ENCODE measurements at places on chromosomes 5 and 9.

DNA sequence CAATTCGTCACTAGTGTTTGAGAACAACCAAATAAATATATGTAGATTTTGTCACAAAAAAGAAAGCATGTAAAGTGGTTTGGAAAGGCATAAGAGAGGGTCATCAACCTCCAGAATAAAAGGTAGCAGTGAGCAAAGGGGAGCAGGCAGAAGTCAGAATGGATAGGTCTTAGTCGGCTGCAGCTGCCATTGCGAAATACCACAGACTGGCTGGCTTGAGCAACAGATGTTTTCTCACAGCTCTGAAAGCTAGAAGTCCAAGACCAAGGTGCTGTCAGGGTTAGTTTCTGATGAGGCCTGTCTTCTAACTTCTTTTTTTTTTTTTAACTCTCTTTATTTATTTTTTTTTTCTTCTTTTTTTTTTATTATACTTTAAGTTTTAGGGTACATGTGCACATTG is 208.1 kb upstream of the PIK3R1 start:
- no peak for DNase-seq

DNA sequence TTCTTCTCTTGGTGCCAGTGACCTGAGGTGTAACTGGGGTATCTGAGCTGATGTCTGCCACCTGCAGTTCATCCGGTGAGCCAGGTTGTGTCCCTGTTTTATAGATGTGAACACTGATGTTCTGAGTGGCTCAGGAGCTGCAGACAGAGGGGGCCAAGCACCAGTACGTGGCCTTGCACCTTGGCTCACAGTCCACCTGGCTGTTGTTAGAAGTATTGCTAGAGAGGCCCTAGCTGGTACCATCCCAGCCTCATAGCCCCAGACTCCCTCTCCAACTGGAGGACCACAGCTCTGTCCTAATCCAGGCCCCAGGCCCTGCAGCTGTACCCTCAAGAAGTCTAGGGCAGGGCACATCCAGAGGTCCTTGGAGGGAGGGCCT is 16.2 kb downstream of the PHF2 start:
- no peak for DNase-seq

GRCh38 chr9:135343837-135344522 is 135.6 kb upstream of the PPP1R26 start:
- DNase-seq, result no peak

GRCh38 chr9:104094534-104095015 is 466 bp downstream of the SMC2 start:
- DNase-seq, result no peak

DNA sequence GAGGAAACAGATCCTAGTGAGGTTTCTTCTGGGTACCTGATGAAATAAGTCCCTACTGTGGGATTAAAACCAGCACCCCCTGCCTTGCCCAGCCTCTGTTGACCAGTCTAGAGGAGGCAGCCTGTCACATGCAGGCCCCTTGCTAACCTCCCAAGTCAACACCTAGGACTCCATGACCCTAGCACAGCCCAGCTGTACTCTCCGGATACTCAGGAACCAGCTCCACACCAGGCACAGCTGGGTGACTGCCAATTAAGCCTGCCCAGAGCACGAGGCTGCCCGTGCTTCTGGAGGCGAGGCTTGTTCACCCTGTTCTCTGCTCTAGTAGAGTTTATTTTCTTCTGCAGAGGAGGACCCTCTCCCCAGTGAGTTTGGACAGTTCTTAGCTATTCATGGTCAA is 92.5 kb downstream of the SNX24 start:
- no peak for DNase-seq

DNA sequence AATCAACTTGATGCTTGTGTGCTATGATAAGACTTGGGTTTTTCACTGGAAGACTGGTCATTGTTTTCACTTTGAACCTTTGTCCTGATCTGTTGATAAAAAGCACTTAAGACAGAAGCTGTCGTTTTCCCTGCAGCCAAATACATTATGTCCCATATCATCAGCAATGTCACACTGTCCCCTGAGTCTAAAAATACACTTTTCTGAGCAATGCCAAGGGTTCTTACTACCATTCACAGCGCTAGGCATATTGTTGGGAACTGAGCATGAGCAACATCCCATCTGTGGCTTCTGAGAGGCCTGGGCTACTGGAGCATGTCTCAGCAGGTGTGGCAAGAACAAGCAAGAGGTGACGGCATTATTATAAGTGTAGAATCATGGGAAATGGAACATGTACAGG is 81.8 kb downstream of the SEMA6A start:
- no peak for DNase-seq

DNA sequence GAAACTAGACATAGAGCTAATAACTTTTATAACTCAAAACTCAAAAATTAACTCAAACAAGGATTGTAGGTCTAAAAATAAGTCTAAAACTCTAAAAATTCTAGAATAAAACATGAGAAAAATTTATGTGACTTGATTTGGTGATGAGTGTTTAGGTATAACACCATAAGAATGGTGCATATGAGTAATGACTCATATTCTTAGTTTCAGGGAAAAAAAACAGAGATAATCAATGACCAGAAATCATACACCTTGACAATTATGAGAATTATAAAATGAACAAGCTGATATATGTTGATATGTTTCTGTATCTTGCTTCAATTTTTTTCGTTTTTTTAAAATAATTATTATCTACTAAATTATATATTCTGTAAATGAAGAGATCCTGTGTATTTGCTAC is 541.2 kb downstream of the PTPRD start:
- DNase-seq, result no peak

- no peak for DNase-seq
Observed at GRCh38 chr5:133977858-133978257, 9.4 kb upstream of the C5orf15 start.

DNA sequence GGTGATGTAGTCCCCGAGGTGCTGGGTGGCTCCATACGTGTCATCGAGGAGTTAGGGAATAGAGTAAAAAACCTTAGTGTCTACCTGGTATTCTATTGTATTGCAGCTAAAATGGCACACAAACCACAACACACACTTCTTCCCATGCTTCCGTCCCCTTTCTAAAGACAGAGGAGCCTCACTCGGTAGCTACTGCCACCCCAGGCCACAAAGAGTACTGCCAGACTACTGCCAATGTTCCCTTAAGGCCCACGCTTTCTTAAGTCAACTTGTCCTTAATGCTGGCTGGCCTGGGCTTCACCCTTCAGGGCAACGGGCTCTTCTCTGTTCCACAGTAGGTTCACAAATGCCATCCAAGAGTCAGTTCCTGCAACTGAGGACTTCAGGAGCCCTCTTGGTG is 673.0 kb downstream of the ELAVL2 start:
- DNase-seq, result no peak

DNA sequence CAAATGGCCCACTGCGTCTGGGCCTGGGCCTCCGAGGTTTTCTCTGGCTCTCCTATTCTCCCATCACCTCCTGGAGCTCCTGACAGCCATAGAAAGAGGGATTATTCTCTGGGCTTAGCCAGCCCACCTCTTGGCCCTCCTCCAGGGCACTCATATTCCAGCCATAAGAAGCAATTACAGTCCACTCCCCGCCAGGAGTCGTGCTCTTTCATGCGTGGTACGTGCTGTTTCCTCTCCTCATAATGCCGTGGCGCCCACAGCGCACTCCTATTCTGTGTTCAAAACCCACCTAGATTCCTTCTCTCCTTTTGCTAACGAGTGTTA is 240.8 kb upstream of the ZNF462 start:
- no peak for DNase-seq

- no peak for DNase-seq
Observed at GRCh38 chr5:14777932-14778791, 93.4 kb downstream of the ANKH start.

- DNase-seq, result no peak
Observed at GRCh38 chr5:131169810-131170539, 769 bp upstream of the LYRM7 start.

DNA sequence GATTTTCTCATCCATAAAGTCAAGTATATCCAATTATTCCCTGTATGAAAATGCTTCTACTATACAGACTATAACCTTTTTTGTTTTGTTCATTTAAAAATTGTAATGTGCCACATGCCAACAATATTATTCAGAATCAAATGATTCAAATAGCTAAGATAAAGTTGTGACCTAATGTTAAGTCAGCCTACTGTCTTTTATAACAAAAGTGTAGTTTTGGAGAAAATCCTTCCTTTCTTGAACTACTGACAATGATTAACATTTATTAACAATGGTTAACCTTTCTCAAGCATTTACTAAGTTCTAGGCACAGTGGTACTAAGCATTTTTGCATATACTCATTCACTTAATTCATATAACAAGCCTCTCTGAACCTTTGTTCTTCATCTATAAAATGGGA is 25.0 kb downstream of the CSF2 start:
- DNase-seq, result no peak

DNA sequence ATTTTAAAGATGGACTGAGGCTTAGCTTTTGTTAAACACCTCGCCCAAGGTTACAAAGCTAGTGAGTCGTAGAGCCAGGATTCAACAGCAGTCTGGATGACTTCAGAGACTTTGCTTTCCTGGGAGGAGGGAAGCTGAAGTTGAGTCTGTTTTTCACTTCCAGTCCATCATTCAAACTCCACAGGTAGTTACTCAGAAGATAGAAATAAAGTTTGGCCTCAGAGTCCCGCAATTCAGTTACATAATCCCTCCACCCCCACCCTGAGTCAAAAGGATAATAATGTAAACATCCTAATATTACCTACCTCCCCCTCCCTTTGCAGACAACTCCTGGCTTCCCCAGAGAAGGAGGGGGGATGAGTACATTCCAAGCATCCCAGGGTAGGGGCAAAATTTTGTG is 8.1 kb downstream of the HBEGF start:
- DNase-seq, result no peak

- DNase-seq, result no peak
Observed at GRCh38 chr5:179212870-179213269, 132.4 kb downstream of the ADAMTS2 start.

DNA sequence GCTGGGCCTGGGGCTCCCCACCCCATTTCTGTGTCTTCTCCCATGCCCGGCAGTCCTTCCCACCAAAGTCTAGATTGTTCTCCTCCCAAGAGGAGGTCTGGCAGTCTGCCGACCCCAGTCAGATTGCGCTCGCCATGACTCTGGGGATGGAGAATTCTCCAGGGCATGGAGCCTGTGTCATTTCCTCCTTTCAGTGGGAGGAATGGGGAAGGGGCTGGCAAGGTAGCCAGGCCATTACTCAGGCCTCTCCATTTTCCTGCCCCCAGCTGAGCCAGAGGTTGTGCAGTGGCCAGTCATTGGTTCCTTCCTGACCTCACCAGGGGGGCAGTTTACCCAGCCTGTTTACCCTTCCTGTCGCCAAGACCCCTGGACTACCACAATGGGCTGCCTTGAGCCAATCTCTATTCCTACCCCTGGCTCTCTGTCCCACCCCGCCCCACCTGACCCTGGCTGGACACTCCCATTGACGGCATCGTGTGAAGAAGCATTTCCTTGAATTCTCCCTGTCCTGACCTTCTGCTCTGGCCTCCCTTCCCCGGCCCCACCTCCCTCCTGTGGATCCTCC is 628 bp downstream of the SYNPO start:
- DNase-seq, result no peak

Measured in osteocyte (in vitro differentiated cells).